NCI-H1105 (cell line): ENCODE measurements at places on chromosomes 4 and X.

DNA sequence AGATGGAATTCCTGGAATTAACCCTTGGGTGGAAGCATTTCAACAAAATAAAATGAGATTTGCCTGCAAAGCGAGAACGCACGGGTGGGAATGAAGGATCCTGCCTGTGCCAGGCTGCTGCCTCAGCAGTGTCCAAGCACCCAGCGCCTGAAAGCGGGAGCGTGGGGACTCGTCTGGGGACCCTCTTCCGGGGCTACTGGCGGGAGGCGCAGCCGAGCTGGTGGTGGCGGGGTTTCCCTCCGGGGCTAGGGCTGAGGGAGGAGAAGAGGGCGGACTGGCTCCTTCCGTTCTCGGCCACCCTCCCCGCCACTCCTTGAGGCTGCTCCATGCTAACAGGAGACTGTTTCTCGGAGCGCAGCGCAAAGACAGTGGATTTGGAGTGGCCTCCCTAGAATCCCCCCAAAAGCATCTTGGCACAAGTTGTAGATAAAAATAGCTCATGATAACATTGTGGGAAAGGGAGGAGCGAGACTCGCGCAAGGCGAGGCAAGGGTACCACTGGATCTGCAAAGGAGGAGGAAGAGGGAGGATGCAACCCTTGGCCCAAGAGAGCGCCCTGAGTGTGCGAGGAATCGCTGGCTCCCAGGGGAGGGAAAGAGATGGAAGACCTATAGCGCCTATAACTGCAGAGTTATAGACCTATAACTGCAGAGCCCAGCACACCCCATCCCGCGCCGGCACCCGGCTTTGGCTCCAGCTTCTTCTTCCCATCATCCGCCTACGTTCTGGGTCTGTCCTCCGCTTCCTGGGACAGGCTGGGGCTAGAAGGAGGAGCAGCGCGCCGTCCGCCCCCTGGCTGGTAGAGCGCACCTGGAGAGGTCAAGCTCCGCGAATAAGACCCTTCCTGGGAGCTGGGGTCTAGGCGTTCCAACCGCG lies 1.3 kb downstream of the HS3ST1 start:
- DNase-seq = no peak

GRCh38 chrX:93422693-93423092 lies 250.7 kb downstream of the NAP1L3 start:
- DNase-seq = peak; percentile 3

- no peak for DNase-seq
Measured at GRCh38 chr4:8694651-8695151, 102.1 kb downstream of the CPZ start.

DNA sequence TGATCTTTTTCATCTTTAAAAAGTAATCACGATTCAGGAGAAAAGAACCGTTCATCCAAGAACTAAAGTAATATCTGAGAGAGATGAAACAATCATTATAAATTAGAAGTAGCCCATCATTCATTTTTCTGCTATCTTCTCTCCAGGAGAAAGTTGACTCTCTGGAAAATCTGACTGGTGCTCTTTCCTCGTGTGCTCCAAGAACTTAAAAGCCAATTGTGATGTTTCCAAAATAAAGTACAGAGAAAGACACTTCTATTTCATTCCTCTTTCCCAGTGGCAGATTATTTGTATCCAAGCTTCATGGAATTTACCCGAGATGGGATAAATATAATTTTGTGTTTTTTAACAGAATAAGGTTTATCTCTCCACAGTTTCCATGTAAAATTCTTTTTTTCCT lies 212.5 kb upstream of the NOCT start:
- no peak for DNase-seq

GRCh38 chr4:186912606-186913005 lies 188.9 kb upstream of the FAT1 start:
- DNase-seq = no peak

- no peak for DNase-seq
Measured at GRCh38 chrX:129741880-129742758, 3.3 kb downstream of the XPNPEP2 start.

DNA sequence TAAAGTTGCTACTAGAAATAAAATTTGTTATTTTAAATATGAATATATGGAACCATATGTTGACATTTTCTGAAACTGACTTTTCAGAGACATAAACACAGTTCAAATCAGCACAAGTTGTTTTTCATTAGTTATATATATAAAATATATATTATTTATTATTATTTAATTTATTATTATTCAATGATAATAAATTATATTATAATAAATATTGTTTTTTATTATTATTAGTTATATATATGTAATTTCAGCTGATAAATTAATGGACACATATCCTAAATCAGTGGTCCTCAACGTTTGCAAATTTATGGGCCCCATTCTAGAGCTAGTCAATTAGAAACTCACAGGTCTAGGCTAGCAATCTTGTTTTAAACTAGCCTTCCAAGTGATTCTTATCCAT lies 809.3 kb downstream of the C4orf33 start:
- no peak for DNase-seq

GRCh38 chr4:41963105-41963504 lies 18.5 kb upstream of the DCAF4L1 start:
- no peak for DNase-seq

DNA sequence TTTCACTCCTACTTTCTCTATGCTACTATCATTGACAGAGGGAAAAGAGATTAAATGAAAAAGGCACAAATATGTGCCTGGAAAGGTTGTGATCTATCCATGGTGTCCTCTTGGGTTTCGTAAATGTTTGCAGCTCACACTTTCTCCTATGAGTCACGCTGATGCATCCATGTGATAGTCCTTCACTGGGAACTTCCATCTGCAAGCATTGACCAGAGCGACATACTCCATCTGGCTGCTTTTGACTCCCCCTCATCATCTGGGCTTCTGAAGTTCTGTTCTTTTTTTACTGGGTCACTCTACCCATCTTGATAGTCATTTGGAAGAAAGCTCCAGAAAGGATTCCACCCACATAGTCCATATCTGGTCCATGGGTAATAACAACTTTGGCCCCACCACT lies 84.7 kb upstream of the NDST3 start:
- DNase-seq = no peak

GRCh38 chr4:15149234-15149838 lies 147.1 kb downstream of the CPEB2 start:
- no peak for DNase-seq

- DNase-seq = no peak
Measured at GRCh38 chr4:37666625-37667071, 19.5 kb downstream of the RELL1 start.

DNA sequence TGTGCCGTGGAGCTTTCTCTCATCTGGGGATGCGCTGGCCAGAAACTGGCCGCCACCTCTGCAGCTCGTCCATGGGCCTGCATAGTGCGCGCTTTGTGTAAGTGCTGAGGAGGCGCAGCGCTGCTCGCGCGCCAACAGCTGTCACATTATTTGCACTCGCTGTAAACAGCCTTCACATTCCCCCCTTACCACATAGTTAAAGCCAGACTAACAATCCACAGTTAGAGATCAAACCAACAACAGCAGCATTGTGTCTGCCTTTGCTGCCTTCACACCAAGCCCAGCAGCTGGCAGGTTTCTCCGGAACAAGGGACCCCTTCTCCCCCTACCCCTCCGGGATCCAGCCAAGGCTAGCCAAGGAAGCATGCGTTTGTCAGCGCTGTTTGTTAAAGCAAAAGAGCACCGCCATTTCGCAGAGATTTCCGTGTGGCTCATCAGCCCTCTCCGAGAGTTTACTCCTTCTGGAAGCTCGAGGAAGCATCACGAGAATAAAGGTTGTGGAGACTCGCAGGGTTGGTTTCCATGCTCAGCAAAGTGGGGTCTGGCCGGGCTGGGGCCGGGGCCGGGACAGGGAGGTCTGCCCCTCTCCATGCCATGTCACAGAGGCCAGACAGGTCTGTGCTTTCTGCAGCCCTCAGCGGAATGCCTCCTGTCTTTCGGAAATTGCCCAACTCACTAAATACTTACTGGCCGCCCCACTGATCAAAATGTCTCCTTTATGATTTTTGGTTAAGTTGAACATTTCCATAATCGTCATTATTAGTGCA lies 11.0 kb downstream of the BCOR start:
- DNase-seq = no peak

DNA sequence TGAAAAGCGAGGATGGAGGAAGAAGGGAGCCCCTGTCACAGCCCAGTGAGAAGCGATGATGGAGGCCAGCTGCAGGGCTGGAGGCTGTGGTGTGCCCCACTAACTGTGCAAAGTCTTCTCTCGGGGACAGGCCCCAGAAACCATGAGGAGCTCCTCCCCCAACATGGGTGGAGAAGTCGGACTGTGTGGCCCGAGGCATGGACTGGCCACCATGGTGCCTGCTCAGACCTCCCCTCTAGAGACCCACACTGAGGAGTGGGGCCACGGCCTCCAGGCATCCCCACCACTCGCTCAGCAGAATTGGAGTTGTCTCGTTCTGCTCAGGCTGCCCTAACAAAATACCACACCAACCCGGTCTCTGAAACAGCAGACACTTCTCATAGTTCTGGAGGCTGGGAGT lies 12.2 kb upstream of the PDE6B start:
- DNase-seq = no peak

DNA sequence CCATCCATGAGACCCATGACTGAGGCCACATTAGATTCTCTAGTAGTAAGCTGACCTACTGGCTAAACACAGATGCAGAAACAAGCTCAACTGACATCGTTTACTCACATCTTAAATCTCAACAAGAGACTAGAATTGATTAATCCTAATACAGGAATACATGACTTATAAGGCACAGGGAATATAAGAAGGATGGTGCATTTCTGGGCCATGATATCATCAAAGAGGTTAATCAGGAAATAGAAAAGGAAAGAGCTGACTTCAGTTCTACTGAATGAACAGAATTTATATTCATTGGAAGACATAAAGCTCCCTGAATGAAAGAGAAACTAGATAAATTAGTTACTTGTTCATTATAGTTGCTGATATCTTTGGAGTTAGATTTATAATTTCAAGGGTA lies 1406.5 kb downstream of the STIM2 start:
- DNase-seq = no peak

DNA sequence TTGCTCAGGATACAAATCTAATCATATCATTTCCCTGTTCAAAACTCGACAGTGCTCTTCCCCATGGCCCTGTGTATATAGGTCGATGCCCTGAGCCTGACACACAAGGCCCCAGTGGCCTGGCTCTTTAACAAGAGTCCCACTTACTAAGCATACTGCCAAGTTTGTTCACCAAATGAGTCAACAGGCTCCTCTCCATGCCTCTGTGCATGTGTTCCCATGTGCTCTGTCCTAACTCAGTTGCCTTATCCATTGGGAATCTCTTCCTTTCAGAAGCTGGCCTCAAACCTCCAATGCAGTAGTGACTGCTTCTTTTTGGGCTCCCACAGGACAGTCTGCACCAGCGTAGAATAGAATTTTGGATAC lies 18.9 kb upstream of the CXCR3 start:
- DNase-seq = no peak

DNA sequence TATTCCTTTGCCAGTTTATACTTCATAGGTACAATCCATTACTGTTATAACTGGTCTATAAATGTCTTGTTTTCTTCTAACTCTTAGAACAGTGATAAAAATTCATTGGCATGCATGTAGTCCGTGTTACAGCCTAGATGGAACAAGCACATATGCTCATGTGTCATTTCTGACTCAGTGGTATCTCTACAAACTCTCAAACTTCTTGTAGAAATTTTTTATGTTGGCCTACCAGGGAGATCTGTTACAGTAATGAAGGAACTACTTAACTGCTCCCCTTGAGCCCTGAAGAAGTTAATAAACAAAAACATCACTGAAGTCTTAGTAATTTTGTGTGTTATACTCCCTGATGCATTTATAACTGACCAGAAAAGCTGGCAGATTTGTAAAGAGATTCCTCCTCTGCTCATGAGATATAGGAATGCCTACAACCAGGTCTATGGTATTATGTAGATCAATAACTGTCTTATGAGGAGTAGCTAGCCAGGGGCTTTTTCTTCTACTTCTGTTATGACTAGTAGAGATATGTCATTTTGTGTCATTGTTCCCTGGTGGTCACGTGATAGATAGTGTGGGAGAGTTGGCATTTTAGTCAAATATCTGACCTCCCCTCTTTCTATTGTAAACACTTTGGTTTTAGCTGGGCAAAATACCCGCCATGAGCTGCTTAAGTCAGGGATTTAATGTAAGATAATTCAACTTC lies 53.7 kb upstream of the FAAH2 start:
- no peak for DNase-seq

- DNase-seq = no peak
Measured at GRCh38 chr4:81665649-81666048, 193.9 kb upstream of the RASGEF1B start.

DNA sequence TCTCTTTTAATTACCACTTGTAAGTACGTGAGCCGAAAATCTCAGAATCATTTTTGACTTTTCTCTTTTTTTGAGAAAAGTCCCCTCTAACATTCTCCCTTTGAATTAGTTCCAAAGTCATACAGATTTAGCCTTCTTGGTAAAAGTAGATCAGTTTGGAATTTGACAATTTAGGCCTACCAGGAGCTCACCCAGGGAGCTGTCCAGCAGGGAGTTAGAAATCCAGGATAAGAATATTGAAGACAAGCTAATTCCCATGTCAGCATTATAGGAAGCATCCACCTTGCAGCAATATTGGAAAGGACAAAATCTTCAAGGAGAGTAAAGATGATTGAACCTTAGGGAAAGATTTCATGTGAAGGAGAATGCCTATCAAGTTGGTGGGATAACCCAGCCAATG lies 352.2 kb upstream of the CPEB2 start:
- DNase-seq = no peak

DNA sequence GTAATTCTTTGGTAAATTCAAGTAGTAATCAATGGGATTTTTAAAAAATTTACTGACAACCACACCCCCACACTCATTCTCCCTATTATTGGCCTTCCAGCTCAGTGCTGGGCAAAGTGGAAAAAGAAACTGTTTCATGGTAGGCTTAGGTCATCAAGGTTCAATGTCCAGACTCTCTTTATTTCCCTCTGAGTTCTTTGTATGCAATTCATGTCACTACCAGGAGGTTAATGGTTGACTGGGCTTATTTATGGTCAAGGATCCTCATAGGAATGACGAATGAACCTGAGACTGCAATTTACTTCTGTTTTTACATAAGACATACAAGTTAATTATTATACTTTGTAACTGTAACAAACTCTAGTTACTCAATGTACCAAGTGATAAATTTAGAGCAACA lies 403.2 kb downstream of the KLHL13 start:
- no peak for DNase-seq

GRCh38 chrX:132622130-132622529 lies 133.3 kb upstream of the MBNL3 start:
- DNase-seq = no peak

DNA sequence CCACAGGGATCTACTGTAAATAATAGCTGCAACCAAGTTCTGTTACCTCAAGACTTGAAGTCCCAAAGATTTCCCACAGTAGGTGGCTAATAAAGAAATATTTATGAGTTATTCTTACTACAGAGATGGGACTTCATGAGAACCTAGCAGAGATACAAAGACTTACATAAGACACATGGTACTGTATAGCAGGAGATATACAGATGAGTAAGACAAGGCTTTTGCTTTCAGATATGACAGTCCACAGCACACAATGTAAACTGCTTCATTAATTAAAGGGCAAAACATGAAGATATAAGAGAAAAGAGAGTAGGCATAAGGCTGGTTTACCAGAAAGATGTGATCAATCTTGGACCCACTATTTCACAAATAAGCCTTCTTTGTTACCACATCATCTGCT lies 6.6 kb downstream of the ANKRD17 start:
- no peak for DNase-seq

- DNase-seq = no peak
Measured at GRCh38 chr4:172791841-172792240, 376.8 kb upstream of the GALNT7 start.
